T-helper 2 cell (primary cell): ENCODE measurements at places on chromosomes 7 and 10.

- DNase-seq = no peak
These were observed 66.6 kb downstream of the PRKCQ start for GRCh38 chr10:6513476-6513875.

DNA sequence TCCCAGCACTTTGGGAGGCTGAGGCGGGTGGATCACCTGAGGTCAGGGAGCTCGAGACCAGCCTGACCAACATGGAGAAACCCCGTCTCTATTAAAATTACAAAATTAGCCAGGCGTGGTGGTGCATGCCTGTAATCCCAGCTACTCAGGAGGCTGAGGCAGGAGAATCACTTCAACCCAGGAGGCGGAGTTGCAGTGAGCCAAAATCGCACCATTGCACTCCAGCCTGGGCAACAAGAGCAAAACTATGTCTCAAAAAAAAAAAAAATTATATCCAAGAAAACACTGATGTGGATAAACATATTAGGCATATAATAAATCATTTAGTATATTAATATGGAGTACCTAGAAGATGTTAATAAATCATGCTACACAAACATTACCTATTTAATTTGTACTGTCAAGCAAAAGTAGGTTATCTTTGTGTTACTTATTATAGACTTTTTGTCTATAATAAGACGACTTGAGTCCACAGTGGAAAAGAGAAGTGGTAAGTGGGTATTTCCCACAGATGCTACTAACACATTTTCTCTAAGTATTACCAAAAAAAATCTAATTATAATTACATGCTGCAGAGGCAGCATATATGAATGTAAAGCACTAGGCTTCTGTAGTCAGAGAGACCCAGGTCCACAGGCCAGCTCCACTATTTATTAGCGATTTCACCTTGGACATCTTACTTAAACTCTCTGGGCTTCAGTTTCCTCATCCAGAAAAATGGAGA, 34.5 kb downstream of the DNMBP start:
- DNase-seq = no peak

GRCh38 chr7:171912-172515, 20.4 kb upstream of the FAM20C start:
- no peak for DNase-seq

- no peak for DNase-seq
These were observed 39.4 kb upstream of the SLC29A3 start for GRCh38 chr10:71279590-71280170.

- DNase-seq = no peak
These were observed 9.9 kb downstream of the NYAP1 start for GRCh38 chr7:100493476-100494264.

- no peak for DNase-seq
These were observed 61.5 kb downstream of the VIPR2 start for GRCh38 chr7:159083001-159083697.

GRCh38 chr7:126658684-126659083, 594.1 kb downstream of the GRM8 start:
- no peak for DNase-seq

- DNase-seq = no peak
These were observed 30.1 kb upstream of the FOXL3 start for GRCh38 chr7:259751-260405.

DNA sequence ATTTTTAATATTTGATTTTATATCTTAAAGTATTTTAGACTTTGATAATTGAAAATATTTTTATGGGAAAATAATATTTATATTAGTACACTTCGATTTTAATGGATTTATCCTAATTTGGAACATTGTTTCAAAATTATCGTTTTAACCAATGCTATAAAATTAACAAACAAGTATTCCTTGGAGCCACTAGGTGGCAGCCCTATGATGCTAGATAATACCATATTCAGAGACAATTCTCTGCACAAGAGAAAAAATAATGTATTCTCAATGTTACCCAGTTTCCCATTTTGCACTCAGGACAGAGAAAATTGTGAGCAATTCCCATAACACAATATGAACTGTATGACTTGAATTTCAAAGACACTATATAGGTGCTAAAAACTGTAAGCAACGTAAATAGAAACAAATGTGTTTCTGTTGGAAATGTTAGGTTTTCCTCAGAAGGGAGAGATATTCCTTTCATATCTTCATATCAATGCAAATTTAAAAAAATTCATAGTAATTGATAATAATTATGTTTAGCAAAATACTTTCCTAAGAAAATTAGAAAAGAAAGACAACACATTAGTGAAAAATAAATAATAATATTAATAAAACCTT, 237.8 kb downstream of the SEMA3E start:
- DNase-seq = no peak

DNA sequence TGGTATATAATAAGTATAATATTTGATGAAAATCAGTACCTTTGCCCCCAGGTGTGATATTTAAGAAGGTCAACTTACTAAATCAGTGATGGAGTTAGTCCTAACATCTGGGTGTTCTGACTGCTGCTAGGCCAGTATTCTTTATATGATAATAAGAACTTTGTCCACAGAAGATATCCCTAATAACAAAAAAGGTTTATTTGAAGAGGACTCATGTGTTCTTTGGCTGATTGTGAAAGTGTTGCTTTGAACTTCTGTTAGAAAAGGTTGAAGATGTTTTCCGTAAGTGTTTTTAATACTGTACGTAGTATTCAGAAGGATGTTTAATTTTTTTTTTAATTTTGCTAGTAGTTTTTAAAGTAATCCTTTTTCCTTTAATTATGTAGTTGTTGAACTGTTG, 10.2 kb downstream of the PTEN start:
- no peak for DNase-seq

DNA sequence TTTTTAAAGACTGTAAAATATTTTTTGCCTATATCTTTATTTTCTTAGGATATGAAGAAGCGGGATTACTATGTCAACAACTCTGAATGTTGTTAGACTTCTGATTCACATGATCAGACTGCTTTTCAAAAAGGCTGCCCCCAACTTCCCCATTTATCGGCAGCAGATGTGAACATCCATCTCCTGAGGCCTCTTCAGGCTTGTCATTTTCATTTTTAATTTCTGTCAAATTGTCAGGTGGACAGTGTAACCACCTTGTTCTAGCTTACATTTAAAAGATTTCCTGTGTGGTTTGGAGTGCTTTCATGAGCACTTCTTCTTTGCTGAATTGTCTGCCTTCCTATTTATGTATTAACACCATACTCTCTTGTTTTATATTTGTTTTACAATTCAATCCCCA, 78.8 kb upstream of the GSDME start:
- no peak for DNase-seq

DNA sequence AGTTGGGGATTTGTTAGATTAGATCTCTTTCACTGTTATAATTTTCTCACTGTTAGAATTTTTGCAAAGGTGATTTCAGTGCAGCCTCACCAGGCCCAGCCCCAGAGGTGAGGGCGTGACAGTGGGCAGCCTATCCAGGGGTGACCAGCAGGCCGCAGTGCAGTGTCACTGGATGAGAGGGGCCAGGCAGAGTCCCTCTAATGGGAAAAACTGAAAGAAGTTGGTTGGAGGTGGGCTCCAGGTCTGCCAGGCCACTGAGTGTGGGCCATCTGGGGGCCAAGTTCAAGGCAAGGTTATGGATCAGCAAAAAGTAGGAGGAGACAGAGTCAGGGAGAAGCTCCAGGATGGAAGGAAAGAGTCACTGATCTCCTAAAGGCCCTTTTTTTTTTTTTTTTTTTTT, 90.5 kb upstream of the SDK1 start:
- no peak for DNase-seq

- DNase-seq = no peak
These were observed 81.9 kb upstream of the DYNC1I1 start for GRCh38 chr7:95690367-95690947.

- no peak for DNase-seq
These were observed 47.4 kb upstream of the R3HCC1L start for GRCh38 chr10:98086837-98087708.

- DNase-seq = no peak
These were observed 17.2 kb upstream of the NPTX2 start for GRCh38 chr7:98599886-98600285.

DNA sequence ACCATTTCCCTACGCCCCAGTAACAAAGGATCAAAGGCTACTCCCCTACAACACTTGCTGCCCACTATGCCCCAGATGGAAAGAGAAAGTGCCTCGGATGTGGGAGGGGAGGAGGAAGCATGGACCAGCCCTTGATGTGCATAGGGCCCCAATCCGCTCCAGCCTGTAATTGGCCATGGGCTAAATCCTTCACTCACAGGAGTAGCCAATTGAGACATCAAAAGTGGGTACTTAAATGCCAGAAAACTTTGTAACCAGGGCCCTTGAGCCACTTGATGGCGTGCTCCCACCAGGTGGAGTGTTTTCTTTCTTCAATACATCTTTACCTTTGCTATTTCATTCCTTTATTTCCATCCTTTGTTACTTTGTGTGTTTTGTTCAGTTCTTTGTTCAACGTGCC, 500.5 kb upstream of the LRRN3 start:
- no peak for DNase-seq

DNA sequence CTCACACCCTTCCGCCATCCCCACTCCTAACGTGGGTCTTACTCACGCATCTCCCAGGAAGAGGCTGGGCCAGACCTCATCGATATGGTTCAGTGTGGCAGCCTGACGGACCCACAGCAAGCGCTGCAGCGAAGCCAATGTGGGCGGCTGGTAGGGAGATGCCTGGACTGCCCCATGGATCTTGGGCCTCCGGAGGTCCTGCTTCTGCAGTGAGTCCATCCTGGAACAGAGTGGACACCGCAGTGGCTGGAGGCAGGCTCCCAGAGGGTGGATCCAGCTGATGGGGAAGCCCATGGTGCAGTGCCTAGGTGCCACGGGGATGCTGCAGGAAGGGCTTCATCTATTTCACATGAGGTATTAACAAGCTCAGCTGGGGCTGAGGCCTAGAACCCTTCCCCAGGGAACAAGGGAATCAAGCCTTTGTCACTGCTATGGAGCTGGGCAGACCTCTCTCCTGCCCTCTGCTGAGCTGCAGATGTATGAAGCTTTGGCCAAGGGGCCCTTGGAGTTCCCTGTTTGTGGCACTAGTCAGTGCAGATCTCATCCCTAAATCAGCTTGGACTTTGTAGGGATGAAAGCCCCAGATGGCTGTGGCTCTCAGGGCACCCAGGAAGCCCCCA, 13.7 kb upstream of the SAMD8 start:
- no peak for DNase-seq

DNA sequence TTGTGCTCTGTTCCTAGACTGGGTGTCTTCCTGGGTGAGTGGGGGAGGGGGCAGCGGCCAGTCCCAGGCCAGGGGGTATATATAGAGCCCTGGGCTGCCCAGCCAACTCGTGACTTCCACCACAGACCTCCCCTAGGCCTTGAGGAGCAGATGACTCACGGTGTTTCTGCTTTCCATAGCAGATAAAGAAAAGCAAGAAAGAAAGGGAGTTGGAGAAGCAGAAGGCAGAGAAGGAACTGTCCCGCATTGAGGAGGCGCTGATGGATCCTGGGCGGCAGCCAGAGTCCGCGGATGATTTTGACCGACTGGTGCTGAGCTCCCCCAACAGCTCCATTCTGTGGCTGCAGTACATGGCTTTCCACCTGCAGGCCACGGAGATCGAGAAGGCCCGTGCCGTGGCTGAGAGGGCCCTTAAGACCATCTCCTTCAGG, 10.1 kb downstream of the CALHM2 start:
- no peak for DNase-seq

GRCh38 chr10:78247821-78248220, 214.2 kb downstream of the RPS24 start:
- DNase-seq = no peak

DNA sequence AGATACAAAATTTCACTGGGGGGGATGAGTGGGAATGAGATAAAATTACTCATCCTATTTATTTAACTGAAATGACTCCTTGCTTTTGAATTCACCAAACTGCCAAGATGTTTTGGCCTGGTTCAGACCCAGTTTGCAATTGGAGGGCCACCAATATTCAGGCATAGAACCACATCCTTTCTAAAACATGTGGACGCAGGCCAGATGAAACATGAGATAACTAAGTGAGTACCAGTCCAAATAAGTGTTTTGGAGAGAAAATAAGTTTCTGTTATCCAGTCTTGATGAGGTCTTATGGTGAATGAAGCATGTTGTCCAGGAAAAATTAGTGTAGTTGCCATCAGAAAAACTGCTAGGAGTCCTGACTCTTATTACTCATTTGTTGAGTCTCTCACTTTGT, 36.3 kb upstream of the PDK4 start:
- DNase-seq = no peak

DNA sequence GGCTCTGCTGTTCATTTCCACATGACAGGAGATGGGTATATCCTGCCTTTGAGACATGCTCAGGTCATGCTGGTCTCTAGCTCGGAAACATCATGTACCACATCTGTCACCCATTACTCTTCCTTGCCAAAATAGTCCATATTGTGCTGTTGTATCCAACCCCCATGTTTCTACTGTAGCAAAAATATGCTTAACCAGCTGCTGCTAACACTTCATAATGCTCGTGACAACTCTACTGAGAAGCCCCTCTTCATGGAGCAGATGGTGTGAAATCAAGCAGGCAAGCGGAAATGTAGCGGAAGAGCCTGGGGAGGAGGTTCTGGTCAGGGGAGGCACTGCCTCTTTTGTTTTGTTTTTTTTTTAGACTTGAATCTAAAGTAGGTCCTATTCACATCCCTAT, 82.9 kb downstream of the NPY start:
- DNase-seq = no peak

DNA sequence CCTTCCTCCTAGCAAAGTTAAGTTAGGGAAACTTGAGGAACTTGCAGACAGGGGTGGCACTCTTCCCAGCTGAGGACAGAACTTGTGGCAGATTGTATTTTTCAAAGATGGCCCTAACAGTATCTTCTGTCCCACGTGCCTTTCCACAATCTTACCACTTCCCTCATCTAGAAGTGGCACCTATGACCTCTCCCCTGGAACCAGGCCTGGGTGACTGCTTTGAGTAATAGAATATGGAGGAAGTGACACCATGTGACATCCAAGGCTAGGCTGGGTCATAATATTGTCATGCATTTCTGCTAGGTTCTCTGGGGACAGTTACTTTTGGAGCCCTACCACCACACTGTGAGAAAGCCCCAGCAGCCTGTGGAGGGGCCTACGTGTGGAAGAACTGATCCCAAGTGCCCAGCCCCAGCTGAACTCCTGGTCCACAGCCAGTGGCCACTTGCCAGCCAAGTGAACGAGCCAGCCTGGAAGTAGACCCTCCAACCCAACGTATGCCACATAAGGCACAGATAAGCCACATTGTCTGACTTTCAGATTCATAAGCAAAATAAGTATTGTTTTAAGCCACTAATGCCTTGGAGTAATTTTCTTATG, 193.7 kb downstream of the PTPN20 start:
- DNase-seq = no peak

DNA sequence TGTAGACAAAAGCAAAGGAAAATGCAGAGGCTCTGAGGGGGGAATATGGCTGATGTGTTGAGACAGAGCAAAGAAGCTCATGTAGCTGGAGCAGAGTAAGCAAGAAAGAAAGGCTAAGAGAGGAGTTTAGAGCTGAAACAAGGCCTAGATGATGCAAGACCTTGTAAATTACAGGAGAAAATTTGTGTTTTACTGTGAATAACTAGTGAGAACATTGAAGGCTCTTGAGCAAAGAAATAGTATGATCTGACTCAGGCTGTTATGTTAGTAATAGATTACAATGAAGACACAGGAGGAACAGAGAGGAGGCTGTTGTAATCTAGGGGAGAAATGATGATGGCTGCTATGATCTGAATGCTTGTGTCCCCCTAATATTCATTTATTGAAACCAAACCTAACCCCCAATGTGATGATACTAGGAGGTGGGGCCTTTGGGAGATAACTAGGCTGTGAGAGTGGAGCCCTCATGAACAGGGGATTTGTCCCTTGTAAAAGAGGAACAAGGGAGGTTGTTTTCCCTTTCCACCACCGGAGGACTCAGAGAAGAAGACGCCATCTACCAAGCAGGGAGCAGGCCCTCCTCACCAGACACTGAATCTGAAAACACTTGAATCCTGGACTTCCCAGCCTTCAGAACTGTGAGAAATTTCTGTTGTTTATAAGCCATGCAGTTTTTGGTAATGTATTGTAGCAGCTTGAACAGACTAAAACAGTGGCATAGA, 394.9 kb downstream of the HTR7 start:
- DNase-seq = no peak
